ENCODE measurements at places on chromosomes 4 and X.
A peak's percentile ranks its signal among the peaks of the same experiment; 100 is the strongest.

- no peak for DNase-seq
Observed at GRCh38 chr4:22071749-22072148, 123.2 kb upstream of the KCNIP4 start.

DNA sequence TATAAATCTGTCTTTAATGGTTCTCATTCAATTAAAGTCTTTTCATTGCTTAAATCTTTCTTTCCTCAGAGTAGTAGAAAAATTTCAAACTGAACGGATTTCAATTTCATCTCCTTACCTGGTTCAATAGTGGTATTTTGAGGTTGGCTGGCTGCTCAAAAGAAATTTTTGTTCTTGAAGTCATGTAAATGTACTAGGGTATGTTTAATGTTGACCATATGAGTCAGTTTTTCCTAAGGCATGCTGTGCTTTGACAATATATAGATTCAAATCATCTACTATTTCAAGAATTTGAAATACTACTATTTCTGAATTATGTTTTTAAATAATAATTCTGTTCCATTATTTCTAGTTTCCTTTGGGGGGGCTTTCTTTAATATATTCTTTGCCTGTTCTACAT lies 105.5 kb downstream of the PACRGL start:
- DNase-seq, result no peak

DNA sequence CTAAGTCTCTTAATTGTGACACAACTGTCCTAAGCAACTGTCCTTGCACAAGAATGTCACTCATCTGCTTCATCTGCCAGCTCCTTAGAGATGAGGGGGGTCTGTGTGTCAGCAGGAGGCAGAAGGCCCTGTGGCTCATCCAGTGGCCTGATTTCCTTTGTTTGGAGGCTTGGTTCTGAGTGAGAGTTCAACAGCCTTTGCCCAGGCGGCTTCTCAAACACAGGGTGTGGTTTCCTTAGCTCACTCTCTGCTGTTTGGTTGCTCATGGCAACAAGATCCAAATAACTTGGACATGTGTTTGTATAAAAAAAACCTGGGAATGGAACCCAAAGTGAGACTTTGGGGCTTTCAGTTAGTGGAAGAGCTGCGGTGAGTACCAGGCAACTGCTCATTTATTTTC lies 46.6 kb downstream of the MAP7D3 start:
- DNase-seq, result no peak

- DNase-seq, result no peak
Observed at GRCh38 chr4:36337665-36338185, 56.3 kb downstream of the DTHD1 start.

DNA sequence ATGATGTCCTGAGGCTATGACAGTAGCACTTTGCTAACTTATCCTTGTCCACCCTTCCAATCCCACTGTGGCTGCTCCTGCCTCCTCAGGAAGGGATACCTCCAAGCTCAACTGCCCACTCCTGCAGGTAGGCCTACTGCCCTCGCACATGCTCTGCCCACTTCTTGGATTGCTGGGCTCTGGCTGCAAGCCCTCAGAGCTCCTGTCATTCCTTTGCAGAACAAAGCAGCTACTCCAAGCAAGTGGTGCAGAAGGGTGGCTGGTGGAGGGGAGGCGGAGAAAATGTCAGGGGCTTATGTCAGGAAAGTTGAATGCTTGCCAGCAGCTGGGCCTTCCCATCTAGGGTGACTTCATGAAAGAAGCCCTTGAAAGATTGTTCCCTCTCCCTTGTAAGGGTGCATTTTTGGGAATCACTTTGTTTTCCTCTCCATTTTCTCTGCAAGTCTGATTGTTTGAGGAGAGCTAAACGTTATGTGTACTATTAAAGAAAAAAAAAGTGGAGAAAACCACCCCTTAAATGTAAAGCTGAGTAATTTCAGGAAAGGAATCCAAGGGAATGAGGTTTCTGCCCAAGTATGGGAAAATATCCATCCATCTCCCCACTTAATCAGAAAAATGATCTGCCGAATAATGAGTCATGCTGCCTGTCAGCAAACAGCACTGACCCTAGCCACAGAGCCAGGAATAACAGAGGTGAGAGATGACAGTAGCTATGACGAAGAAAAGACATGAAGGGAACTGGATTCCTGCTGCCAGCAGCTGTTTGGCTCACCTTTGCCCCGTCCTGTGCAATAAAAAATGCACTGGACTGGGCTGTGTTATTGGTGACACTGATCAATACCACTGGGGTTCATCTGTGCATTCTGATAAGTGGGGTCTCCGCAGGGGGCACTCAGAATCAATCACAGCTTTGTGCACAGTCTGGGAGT lies 102.0 kb downstream of the RTL5 start:
- DNase-seq, result no peak

GRCh38 chr4:24646798-24647460 lies 62.6 kb upstream of the DHX15 start:
- no peak for DNase-seq

DNA sequence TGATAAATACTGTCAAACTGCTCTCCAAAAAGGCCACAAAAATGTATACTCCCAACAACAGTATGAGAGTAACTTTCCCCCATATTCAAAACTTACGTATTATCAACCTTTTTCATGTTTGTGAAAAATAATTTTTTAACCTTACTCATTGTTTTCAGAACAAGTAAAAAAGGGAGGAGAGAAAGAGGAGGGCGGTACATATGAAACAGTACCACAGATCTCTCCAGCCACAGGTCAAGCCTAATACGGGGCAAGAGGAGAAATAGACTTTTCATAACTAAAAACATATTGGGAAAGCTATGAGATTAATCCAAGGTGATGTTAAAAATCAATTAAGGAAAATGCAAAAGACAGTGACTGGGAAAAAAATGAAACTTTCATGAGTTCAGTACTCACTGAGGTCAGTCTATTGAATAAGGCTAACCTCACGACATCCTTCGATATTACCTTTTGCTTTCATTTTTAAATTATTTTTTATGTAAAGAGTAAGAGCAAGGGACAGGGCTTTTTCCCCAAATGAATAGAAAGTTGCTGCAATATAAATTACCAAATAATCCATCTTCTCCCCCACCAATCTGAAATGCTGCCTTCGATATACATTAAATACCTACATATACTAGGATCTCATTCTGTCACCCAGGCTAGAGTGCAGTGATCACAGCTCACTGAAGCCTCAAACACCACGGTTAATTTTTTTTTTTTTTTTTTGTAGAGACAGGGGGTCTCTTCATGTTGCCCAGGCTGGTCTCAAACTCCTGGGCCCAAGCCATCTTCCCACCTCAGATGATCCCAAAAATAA lies 25.3 kb downstream of the FBXW7 start:
- no peak for DNase-seq

DNA sequence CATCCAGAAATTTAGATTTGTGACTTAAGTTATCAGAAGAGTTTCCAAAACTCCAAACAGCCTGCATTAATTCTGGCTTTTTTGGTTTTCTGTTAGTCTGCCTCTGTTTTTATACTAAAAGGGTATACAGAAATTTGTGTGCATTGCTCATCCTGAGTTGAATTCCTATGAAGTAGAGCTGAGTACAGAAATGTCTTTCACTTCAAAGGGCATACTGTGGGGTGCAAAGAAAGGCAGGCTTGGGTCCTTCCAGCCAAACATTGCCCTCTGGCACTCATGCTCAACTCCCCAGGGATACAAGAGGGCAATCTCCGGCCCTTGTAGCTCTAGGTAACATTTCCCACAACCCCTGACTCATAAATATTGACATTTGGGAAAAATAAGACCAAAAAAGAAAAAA lies 27.6 kb upstream of the TMEM184C start:
- DNase-seq, result no peak

- DNase-seq, result no peak
Observed at GRCh38 chrX:98956014-98956413, 1454.1 kb downstream of the PCDH19 start.

DNA sequence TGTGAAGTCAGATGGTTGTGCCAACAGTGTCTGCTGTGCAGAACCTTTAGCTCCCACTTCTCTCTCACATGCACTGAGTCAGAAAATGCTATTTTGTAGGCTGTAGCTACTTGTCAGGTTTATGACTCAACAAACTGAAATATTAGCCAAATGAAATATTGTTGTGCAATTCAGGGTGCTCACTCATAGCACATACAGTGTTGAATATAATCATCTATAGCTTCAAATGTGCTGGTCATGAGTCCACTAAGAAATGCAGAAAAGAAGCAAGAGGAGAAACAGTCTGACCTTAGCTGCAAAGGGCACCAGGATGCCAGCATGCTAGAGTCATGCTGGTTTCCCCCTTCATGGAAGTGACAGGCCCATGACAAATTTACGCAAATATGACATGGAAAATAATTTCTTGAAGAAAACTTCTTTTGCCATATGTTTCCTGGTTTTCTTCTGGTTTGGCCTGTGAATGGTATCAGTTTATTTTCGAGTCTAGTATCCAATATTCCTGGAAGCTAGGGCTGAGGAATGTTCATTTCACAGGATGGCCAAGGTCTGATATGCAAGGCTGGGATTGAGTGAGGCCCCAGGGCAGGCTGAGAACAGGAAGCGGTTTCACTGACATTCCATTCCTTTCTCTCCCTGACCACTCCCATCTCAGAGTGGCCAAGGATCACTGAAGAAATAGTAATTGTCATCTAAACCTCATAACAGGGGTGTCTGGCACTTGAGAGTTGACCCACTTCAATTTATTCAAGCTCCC lies 10.3 kb upstream of the CXCL2 start:
- no peak for DNase-seq

GRCh38 chrX:54786967-54787366 lies 11.1 kb downstream of the ITIH6 start:
- peak; percentile 28 for DNase-seq

GRCh38 chr4:7281691-7282665 lies 89.6 kb downstream of the SORCS2 start:
- DNase-seq, result no peak

DNA sequence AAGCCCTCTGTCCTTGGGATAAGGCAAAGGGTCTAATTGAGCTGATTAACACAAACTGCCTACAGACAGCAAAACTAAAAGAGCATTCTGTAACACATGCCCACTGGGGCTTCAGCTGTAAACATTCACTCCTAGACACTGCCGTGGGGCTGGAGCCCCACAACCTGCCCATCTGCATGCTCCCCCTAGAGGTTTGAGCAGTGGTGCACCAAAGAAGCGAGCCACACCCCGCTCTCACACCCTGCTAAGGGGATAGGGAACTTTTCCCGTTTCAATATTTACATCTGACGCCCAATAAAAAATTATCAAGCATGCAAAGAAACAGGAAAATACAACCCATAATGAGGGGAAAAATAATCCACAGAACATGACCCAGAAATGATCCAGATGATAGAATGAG lies 46.9 kb upstream of the HSD17B10 start:
- no peak for DNase-seq

DNA sequence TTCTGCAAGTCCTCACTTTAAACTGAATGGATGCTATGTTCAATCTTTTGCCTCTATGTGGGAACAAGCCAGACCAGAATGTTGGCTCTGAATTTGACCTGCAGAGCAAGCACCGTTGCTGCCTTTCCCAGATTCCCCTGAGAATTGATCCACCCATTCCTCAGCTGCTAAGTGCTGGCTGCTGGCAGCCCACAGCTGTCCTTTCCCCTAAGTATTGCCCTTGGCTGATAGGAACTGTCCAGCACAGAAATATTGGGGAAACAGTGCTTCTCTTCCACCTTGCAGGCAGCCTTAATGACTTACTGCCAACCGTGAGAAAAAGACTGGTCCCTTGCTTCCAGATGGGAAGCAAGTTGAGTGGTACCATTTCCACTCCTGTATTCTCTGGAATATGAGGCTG lies 475.9 kb downstream of the PDHA2 start:
- no peak for DNase-seq

GRCh38 chr4:88283661-88284438 lies 511 bp downstream of the PPM1K start:
- DNase-seq, result peak; percentile 59

DNA sequence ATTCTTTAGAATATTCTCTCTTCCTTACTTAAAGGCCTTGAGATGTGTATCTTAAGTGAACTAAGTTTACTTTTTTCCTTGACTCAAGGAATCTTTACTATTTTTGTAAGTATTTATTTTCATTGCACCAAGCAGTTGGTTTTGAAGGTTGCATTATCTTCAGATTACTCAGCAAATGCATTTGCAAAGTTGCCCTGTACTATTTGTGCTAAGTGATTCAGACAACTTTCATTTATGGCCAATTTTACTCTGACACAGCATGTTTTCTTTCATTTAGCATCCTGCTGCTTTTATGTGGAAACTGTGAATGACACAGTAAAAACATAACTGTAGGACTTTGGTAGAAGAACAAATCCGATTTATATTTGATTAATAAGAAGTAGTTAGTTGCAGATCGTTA lies 191.0 kb downstream of the CCSER1 start:
- no peak for DNase-seq

GRCh38 chr4:64774626-64775025 lies 365.4 kb upstream of the TECRL start:
- DNase-seq, result no peak

GRCh38 chr4:126710935-126711334 lies 921.8 kb upstream of the INTU start:
- no peak for DNase-seq

DNA sequence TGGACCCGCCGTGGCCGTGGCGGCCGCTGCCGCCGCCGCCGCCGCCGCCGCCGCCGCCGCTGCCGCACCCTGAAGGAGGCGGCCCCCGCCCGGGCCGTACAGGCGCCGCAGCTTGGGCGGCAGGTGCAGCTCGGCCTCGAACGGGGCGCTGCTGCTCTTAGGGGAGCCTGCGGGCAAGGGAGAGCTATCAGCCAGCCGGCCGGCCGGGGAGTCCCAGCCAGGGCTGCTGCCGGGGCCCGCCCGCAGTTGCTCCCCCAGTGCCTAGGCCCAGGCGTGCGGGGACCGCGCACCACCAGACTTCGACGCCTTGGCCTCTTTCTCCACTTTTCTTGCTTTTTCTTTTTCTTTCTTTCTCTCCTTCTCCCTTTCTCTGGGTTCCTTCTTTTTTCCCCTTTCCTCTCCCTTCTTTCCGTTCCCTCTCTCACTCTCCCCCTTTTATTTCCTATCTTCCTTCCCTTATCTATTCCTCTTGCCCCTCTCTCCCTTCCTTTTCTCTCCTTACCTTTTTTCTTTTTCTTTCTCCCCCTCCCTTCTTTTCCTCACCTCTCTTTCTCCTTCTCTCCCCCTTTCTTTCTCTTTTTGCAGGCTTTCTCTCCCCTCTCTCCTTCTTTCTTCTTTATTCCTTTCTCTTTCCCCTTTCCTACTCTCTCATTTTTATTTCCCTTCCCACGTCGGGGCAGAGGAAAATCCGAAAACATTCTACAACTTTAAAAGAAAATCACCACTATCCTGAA lies 2.0 kb downstream of the ARX start:
- no peak for DNase-seq

GRCh38 chrX:107600366-107600765 lies 27.9 kb upstream of the PRPS1 start:
- no peak for DNase-seq

DNA sequence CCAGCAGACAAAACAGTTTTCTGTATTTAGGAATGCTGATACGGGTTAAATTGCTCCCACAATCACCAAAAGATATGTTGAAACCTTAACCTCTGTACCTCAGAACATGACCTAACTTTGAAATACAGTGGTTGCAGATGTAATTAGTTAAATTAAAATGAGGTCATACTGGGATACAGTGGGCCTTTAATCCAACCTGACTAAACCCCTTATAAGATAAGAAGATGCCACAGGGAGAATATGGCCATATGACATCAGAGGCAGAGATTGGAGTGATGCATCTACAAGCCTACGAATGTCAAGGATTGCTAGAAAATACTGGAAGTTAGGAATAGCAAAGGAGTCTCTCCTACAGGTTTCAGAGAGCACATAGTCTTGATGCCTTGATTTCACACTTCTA lies 32.1 kb upstream of the PARM1 start:
- no peak for DNase-seq

- no peak for DNase-seq
Observed at GRCh38 chr4:151942971-151943370, 182.2 kb upstream of the GATB start.

GRCh38 chr4:101348995-101349800 lies 1.9 kb upstream of the PPP3CA start:
- DNase-seq, result no peak

Data from activated naive CD4-positive, alpha-beta T cell treated with anti-CD3 and anti-CD28 coated beads, Interleukin-2, amount 50 U/mL, for 72 hours (primary cell).